ENCODE measurements at places on chromosomes 13 and 19.

GRCh38 chr13:73215823-73216222, 157.0 kb downstream of the KLF5 start:
- DNase-seq = no peak

- no peak for DNase-seq
Observed at GRCh38 chr13:76570510-76570971, 315.7 kb downstream of the KCTD12 start.

DNA sequence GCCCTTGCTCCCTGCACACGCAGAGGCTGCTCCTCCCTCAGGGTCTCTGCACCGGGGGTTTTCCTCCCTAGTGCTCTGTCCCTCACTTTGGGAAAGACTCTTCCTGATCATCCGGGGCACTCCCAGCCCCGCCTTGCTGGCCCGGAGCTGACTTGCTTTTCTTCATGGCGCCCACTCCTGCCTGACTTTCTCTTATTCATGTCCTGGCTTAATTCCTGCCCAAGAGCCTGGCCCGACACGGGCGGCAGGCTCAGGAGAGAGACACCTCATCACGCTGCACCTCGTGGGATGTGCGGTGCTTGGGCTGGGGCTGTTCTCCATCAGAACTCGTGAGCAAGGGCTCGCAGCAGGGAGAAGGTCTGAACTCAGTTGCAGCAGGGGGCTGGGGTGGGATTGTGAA, 11.8 kb upstream of the PLA2G4C start:
- no peak for DNase-seq

DNA sequence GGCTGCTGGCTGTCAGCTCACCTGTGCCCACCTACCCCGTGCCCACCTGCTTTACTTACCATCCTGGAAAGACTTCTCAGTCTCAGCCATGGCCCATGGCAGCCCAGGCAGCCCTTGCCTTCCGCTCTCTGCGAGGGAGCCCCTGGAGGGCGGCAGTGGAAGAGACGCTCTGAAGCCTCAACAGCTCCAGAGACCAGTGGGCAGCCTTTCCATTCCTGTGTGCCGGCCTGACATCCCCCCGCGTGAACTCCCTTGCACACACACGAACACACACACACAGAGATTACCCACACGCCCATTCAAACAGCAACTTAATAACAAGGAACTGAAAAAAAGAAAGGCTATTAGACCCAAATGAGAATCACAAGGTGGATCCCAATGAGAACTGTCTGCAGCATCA, 14.2 kb upstream of the RASA3 start:
- no peak for DNase-seq

DNA sequence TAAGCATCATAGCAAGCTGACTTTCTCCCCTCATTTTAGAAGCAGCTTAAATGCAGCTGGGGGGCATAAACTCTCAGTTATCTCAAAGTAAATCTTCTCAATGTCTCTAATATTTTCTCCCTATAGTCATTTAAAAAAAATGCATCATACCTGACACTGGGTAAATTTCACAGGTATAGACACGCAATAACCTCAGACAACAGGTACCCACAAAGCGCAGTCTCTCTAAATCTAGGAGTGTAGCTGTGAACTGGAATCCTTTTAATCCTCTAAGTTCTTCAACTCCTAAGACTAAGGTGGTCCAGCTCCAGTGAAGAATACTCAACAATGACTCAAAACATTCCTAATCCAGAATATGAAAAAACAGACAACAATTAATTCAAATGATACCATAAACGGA, 141.2 kb downstream of the MYCBP2 start:
- no peak for DNase-seq

DNA sequence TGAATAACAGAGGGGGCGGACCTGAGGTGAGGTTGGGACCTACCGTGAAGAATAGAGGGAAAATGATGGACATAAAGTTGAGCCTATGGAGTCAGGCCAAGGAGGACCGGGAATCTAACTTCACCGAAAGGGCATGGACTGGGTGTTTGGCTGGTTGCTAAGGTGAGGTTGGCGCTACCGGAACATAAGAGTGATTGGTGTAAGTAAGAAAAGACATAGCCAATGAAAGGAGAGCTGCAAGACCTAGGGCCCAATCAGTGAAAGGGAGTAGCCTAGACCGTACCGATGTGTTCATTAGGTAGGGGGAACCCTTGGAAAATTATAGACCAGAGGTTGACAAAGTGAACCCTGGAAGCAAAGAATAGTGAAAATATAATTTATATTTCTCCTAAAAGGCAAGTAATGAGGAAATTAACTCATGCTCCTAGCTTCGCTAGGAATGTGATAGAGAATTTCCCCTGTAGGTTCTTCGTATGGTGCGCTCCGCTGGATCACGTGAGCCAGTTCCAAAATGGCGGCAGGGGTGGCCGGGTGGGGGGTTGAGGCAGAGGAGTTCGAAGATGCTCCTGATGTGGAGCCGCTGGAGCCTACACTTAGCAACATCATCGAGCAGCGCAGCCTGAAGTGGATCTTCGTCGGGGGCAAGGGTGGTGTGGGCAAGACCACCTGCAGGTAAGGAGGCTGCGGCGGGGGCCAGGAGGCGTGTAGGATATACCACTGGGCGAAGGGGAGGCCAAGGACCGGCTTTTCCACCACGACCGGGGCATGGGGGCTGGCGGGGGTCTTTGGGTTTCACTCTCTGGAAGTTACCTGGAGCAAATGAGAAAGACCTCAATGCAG, at the start of gene GET3:
Gene GET3, plus strand, starts transcription at position 503 of the 840 bp plus-strand sequence. Its CDS starts 9 bp downstream, at position 512.
- DNase-seq = peak; percentile 65

- no peak for DNase-seq
Observed at GRCh38 chr13:102197193-102197592, 204.7 kb downstream of the FGF14 start.

DNA sequence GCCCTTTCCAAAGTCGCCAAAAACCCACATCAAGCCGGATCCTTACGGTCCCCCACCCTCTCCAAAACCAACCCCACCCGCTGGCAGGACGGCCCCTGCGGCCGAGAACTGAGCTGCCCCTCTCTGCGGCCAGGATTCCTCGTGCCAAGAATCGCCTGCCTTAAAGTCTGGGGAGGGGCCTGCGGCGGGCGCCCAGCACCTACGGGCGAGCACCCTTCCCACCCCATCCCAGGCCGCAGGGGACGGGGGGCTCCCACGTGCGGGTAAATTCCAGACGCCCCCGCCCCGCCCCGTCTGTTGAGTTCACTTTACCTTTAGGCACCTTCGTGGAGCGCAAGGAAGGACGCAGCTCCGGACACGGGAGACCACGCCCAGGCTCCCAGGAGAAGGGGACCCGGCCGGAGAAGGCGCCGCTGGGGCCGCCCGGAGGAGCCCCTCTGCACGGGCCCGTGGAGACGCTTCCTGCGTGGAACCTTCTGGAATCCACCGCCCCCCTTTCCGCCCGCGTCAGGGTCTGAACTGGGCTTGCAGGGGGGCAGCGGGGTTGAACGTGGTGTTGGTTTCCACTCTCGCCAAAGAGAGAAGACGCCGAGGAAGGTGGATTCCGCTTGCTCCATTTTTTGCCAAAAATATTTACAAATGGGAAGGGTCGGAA, 22.8 kb downstream of the ONECUT3 start:
- DNase-seq = no peak

GRCh38 chr13:75670496-75670895, 34.4 kb downstream of the LMO7 start:
- no peak for DNase-seq

- DNase-seq = peak; percentile 1
Observed at GRCh38 chr19:58003174-58003828, 681 bp upstream of the ZNF606 start.

DNA sequence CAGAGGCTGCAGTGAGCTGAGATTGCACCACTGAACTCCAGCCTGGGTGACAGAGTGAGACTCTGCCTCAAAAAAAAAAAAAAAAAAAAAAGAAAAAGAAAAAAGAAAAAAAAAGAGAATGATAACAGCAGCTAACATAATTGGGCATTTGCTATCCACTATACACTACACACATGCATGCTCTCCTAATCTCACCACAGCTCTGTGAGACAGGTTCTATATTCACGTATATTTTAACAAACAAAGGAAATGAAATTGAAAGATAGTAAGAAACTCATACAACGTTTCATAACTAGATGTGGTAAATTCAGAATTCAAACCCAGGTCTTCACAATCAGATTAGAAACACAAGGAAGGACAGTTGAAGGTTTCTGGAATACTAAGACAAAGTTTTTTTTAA, 265.7 kb downstream of the DIAPH3 start:
- no peak for DNase-seq

DNA sequence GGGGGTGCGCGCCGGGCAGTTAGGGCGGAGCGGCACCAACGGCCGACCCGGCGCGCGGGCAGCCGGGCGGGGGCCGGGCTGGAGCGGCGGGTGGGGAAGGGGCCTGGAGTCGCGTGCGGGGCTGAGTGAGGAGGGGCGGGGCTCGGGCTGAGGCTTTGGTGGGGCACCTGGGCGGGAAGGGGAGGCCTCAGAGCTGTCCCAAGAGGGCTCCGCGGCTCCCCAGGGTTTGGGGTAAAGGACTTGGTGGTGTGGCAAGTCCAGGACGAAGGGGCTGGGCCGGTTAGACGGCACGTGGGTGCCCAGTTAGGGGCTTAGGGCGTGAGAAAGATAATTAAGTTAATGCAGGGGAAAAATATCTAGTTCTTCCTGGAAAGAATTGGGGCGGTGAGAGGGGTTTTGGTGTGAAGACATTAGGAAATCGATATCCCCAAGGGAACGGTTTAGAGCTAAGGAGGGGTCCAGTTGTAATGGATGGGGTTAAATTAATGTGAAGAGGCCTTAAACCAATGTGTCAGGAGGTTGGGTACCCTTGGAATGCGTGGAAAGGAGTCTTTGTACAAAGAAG, 496 bp downstream of the ZNF574 start:
- DNase-seq = peak; percentile 15

DNA sequence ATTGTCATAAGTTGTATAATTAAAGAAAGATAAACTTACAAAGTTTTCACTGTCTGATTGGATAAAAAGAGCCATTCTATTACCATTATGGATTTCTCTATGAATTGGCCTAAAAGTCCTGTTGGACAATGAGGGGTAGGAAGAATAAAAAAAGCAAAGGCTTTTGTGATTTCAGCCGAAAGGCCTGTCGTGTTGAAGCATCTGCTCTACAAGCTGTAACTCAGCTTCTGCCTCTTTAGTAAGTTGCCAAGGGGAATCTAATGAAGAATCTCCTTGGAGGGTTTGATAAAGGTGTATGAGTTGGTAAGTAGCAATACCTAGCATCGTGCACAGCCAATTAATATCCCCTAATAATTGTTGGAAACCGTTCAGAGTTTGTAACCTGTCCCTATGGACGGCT, 25.2 kb upstream of the ERVV-1 start:
- DNase-seq = no peak

- peak; percentile 3 for DNase-seq
Observed at GRCh38 chr13:21395953-21396352, 63.1 kb downstream of the ZDHHC20 start.

DNA sequence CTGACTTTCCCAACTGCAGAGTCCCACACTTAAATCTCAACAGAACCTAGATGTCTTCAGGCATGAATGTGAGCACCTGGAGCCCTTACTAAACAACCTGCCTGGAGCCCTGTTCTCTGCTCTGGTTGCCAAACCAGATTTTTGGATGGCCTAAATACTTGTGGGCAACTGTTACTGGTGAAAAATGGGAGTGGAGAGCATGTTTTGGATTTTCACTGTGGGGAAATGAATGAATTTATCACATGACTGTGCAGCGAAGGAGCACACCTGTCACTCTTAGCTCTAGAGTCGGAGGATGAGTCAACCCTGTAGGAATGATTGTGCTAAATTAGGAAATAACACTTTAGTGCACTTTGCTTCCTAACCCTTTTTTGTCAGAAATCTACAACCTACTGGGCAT, 30.3 kb downstream of the SHISA2 start:
- DNase-seq = no peak

DNA sequence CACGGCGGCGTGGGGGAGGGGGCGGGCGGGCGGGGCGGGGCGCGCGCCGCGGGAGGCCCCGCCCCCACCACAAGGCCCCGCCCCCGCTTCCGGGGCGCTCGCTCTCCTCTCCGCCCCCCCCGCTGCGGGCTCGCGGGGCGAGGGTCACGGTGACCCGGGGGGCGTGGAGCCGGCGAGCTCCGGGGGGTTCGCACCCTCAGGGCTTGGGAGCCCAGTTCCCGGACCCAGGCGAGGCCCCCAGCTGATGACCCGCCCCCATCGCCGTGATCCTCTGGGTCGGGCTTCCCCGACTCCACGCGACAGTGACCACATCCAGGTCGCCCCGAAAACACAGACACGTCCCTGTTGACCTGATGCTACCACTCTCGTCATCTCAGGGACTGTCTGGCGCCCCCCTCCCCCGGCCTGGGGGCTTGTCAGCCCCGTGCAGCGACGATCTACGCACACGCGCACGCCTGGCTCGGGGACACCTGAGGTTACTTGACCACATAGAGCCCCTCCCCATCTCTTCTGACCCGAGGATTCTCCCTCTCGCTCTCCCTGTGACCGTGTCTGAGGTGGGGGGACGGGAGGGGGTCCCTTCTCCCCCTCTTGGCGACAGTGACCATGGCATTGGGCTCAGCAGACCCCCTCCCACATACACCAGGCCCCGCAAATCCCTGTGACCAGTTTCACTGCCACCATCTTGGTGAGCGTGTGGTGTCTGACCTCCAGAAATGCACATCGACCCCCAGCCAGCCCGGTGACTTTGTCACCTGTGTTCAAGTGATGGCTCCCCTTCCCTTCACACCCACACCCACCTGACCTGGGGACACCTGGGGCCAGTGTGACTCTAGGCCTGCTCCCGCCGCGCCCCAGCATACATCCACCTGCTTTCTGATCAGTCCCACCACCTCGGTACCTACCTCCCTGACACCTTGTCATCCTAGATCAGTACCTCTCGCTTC, 670 bp downstream of the MAP2K7 start:
- no peak for DNase-seq

GRCh38 chr13:61670384-61671161, 254.9 kb upstream of the PCDH20 start:
- DNase-seq = no peak

DNA sequence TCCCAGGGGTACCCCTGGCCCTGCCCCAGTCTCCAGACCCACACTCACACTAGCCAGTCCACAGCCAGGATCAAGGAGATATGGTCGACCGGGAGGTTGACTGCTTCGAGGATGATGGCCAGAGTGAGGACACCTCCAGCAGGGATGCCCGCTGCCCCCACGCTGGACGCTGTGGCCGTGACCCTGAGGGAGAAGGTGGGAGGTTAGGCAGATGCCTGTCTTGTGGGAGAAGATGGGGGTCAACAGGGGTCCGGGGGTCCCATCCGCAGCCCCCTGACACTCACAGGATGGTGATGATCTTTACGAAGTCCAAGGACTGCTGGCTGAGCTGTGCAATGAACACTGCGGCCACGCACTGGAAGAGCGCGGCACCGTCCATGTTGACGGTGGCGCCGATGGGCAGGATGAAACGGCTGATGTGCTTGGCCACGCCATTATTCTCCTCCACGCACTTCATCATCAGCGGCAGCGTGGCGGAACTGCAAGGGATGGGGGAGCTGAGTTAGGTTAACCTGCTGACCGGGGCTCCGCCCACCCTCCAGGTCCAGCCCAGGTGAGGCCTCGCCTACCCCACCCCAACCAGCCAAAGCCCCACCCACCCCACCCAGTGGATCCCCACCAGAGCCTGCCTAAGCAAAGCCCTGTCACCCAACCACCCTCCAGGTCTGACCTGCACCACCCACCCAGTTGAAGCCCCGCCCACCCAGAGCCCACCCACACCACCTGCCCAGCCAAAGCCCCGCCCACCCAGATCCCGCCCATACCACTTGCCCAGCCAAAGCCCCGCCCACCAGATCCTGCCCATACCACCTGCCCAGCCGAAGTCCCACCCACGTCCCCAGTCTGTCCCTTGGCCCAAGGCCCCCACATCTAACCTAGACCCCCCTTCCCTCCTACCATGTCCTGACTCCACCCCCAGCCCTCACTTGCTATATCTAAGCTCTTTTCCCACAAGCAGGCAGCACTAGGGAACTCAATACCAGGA, 11.2 kb downstream of the SLC1A5 start:
- no peak for DNase-seq

- no peak for DNase-seq
Observed at GRCh38 chr19:46449228-46449627, 20.5 kb upstream of the PNMA8C start.

Measured in stimulated activated CD4-positive, alpha-beta T cell treated with anti-CD3 and anti-CD28 coated beads, Interleukin-12 subunit alpha, Interleukin-12 subunit beta, amount 100 ng/mL, for 48 hours (primary cell).